ENCODE measurements at places on chromosomes 1 and 21. TPM values are rescaled to one million over a fixed set of nuclear protein-coding genes. Genes with fewer than 3 reads are reported as not detected.

GRCh38 chr21:28696844-28697410 lies 295.8 kb downstream of the LTN1 start:
- DNase-seq = no peak

DNA sequence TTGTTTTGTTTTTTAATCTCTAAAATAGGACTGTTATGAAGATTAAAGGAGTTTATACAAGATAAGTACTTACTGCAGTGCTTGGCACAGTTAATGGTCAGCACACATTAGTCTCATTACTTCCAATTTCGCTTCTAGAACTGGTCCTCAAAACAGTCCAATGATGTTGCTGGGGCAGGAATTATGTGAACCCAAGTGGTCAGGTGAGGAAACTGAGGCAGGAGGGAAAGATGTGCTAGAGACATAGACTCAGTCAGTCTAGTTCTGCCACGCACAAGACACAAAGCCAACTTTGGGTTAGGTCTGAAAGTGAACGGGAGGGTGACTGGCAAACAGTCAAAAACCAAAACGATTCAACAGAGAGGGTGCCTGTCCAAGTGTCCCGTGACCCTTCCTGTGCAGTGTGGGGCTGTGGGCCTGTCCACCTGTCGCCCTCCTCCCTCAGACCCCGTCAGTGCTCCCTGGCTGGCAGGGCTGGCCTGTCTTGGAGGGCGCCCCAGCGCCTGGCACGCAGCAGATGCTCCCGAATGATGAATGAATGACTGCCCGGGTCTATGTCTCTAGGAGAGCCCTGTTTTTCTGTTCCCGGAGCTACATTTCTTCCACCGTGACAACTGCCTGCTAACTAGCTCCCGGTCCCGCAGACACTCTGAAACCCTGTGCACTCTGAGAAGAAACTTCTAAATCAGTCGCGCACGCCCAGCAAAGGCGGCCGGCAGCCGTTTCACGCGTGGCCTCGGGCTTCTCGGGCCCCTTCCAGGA lies 2.4 kb downstream of the LRP8 start:
- peak; percentile 65 for DNase-seq

- DNase-seq = no peak
Observed at GRCh38 chr1:47711184-47711847, 273.5 kb downstream of the FOXD2 start.

GRCh38 chr1:71796006-71796405 lies 486.3 kb downstream of the NEGR1 start:
- no peak for DNase-seq

GRCh38 chr1:108097018-108097417 lies 103.1 kb downstream of the SLC25A24 start:
- DNase-seq = no peak

- DNase-seq = peak; percentile 27
Observed at GRCh38 chr1:112298558-112298957, 97.5 kb upstream of the CTTNBP2NL start.

DNA sequence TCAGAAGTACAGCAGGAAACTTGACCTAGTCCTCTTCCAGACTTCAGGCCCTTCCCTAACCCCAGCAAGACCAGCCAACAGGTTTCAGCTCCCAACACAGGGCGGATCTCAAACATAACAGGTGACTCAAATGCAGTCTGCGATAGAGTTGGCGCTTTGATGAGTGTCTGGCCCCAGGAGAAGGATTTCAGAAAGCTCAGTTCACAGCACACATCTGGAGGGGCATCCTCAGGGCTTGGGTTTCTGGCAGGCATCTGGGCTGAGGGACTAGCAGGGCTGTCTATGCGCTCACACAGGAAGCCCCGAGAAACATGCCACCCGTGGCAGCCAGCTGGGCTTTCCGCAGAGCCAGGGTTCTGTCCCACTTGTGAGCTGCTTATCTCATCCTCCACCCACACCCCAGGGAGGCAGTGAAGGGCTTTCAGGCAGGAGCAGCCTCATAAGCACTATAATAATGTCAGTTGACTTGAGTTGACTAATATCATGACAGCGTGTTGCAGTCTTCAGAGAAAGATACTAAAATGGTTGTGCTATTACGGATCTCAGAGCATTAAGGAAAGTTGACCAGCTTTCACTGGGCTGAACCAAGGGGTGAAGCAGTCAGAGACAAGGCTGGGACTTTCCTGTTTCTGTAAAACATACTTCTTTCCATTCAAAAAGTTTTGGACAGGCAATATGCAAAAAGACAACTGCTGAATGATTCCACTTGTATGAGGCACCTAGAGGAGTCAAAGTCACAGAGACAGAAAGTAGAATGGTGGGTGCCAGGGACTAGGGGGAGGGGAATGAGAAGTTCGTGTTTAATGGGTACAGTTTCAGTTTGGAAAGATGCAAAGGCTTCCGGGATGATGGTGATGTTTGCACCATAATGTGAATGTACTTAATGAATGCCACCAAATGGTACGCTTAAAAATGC lies 233.0 kb upstream of the IRF2BP2 start:
- DNase-seq = peak; percentile 31

DNA sequence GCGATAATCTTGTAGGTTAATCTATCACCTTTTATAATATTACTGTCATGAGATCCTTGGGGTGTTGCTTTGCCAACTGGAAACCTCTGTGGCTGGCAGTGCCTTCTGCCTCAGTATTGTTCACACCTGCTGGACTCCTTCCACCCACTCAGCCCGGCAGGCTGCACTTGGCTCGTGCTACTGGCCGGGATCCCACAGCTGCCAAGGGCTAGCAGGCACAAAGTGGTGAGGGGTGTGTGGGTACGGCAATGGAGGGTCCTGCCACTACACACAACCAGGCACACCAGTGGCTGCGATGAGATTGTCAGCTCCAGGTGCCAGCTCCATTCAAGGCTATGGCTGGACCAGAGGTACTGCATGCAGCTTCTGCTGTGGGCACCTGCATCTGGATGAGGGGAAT lies 191.2 kb upstream of the LYPLAL1 start:
- no peak for DNase-seq

GRCh38 chr1:152148051-152148450 lies 11.0 kb downstream of the RPTN start:
- no peak for DNase-seq

GRCh38 chr1:82032068-82032467 lies 231.3 kb downstream of the ADGRL2 start:
- no peak for DNase-seq

DNA sequence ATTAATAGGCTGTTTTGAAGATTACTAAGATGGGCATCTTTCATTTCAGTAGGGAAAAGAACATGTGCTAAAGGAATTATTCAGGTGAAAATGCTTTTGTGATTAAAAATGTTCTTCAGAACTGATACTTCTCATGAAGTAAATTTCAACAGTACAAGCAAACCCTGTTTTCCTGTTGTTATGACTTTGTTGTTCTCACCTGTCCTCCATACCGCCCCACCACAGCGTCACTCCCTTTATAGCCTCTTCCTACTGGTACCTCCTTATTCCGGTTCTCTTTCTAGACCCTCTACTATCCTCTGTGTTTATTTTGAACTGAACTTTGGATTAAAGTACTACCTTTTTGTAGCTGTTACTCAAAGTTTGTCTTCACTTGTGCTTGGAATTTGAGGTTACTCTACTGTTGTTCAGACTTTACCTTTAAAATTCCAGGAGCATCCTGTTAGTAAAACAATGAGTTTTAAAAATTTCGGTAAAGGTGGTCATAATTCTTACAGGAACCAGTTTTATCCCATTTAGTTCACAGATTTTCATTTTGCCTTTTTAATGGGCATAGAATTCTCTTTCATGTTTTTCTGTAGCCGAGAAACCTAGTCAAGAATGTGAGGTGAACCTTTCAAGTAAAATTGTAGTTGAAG lies 10.9 kb downstream of the CNST start:
- no peak for DNase-seq

DNA sequence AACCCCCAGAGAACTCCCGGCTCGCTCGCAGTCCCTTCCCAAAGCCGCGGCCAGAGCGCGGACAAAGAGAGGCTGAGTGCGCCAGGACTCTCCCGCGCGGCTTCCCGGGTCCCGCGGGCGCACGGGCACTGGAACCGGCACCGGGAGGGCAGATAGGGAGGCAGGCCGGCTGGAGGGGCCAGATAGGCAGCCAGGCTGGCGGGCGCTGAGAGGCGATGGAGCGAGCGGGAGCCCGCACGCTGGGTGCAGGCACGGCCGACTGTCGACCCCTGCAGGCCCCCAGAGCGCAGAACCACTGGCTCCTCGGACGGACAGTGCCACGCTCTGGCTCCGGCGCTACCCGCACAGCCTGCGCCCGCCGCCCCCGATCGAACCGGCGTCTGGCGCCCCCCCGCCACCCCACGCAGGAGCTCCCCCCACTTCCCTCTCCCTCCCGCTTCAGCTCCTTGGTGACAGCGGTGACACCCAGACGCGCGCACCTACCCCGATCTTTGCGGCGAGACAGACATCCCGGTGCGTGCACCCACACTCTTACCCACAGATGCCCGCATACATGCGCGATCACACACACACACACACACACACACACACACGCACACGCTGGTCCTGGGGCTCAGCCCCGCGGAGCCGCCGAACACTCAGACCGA lies 534 bp downstream of the SLC6A9 start:
- DNase-seq = no peak

GRCh38 chr1:64171797-64172281 lies 31.6 kb upstream of the UBE2U start:
- no peak for DNase-seq

GRCh38 chr1:209697126-209697525 lies 7.5 kb upstream of the HSD11B1 start:
- DNase-seq = no peak

DNA sequence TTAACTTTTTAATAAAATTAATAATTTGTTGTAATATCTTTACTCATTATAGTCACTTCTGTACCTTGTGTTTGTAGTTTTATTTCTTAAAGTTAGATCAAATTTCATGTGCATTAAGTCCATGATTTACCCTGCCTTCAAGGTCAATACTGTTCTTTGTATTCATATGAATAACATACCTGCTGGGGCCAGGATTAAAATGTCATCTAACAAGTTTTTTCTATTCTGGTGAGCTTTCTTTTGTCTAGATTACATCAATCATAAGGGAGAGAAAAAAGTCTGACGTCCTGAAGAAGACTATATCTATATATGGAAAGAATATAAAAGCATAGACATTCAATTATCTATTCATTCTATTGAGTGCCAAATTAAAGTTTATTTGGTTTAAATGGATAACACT lies 232.6 kb downstream of the COL11A1 start:
- no peak for DNase-seq

GRCh38 chr1:66505671-66506392 lies 28.1 kb upstream of the SGIP1 start:
- DNase-seq = no peak

- no peak for DNase-seq
Observed at GRCh38 chr1:246617768-246618167, 51.5 kb downstream of the CNST start.

- DNase-seq = no peak
Observed at GRCh38 chr21:26165331-26165730, 5.2 kb downstream of the APP start.

DNA sequence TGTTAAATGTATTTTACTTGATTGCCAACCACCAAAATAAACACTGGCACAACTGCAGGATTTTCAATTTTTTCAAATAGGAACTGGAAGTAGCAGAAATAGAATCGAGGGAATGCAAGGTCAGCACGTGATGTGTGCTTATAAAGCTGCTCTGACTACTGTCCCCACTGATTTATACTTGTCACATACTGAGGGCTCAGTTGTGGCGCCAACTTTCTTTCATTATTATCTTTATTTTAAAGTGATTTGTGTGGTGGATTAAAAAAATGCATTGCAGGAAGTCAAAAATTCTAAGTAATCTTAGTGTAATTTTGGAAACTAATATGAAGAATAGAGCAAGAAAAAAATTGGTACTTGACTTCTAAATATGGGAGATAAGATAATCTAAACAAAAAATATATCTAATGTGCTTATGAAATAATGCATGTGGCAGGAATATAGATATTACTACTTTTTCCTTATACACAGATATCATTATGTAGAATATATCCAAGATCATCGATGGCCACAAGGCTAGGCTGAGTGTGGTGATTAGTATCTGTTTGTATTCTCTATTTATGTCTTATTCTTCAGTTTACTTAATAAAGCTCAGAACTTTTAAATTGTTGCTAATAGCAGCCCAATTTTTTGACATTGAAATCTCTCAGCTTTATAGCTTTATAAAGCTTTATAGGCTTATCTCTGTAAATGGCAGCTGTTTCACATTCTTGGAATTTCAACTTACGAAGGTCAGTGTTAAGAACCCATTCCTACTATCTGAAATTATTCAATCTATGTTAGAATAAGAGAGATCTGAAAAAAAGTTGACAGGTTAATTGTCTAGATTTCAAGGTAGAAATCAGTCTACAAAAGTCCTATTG lies 404.5 kb upstream of the ADAMTS5 start:
- no peak for DNase-seq

DNA sequence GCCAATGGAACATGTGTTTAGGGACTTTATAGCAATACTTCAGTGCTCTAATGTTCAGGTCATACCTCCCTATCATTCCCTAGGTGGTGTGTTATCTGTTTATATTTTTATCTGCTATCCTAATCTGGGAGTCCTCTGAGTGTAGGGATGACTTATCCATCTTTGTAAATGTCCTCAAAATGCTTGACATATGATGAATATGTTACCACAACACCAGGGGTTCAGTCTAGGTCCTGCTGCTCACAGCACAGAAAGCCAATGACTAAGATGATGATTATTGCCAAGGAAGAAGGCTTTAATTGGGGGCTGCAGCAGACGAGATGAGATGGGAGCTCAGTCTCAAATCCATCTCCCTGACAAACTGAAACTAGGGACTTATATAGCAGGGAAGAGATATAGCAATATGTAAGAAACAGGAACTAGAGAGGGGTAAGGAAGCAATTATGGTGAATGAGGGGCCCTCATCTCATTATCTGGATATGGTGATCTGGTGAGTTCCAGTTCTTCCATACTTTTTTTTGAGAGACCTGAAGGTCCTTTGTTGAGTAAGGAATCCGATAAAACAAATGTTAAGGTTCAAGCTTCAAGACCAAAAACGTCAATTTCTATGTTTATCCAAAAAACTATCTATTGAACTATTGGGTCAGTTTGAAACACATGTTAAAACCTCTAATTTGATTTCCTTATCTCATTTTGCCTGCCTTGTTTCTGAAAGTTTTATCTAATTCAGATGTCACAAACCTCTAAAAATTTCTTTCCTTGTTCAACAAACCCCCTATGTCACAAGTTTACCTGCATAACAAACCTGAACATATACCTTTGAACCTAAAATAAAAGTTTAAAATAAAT lies 256.7 kb upstream of the CACYBP start:
- no peak for DNase-seq

DNA sequence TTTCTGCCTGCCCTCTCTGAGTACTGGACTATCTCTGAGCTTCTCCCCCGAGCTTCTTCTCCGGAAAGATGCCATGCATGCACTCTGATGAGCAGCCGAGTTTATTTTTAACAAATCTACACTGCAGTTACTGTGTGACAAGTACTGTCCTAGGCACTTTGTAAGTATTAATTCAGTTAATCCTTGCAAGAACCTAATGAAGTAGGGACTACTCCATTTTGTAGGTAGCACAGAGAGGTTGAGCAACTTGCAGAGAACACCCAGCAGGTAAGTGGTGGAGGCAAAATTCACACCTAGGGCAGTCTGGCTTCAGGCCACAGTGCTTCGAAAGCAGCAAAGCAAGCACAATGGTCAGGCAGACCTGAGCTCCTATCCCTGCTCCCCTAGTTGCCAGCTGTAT lies 3.8 kb upstream of the TAL1 start:
- no peak for DNase-seq

GRCh38 chr1:235375919-235376605 lies 8.8 kb downstream of the TBCE start:
- no peak for DNase-seq

Gene THEMIS2
- 4.0 TPM for total RNA-seq

Gene VANGL1
- 1.8 TPM for total RNA-seq

Gene RIMKLA
- 1.1 TPM for total RNA-seq

Gene ACAP3
- total RNA-seq = 24.6 TPM

Gene SLC9C2
- not detected for total RNA-seq

Gene DISC1
- 1.2 TPM for total RNA-seq

Gene RNPEP
- total RNA-seq = 15.0 TPM

Gene CTSS
- total RNA-seq = 11.0 TPM

Gene TSPAN1
- total RNA-seq = 2.7 TPM

Measured in psoas muscle (tissue), 8 donors.